ENCODE measurements at places on chromosomes 11 and 22.

- DNase-seq: no peak
Observed at GRCh38 chr11:134502153-134502550, 90.1 kb upstream of the B3GAT1 start.

- DNase-seq: peak; percentile 20
Observed at GRCh38 chr11:72421351-72421750, 13.0 kb downstream of the CLPB start.

DNA sequence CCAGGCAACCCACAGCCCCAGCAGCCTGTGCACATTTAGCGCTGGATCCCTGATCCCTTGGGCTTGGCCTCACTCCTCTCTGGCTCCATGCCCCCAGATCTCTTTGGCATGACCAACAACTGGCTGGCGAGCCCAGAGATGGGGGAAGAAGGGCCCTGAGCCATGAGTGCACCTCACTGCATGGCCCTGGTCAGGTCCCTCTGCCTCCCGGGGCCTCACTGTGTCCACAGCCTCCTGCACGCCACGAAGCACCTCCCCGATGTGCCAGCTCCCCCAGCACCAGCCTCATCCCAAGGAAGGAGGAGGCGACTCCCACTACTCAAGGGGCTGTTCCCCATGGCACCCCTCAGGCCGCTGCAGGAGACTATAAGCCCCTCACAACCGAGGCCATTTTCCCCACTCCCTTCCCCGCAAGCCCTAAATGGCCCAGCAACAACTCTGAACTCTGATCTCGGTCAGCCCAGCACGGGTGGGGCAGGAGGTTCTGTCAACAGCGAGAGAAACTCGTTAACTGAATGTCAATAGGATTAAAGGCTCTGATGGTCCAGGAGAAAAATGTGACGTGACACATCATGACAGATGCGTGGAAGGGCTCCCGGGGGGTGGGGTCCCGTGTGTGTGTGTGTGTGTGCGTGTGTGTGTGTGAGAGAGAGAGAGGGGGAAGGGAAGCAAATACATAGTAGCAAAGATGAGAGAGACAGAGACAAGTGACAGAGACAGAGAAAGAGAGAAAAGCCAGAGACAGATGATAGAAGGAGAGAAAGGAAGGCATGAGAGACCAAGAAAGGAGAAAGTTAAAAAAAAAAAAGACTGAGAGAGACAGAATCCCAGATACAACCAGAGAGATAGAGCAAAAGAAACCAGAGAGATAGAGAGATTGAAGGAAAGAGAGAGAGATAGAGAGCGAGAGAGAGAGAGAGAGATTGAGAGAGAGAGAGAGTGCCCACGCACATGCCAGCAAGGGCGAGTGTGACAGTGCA is 28.4 kb upstream of the SYT7 start:
- no peak for DNase-seq

DNA sequence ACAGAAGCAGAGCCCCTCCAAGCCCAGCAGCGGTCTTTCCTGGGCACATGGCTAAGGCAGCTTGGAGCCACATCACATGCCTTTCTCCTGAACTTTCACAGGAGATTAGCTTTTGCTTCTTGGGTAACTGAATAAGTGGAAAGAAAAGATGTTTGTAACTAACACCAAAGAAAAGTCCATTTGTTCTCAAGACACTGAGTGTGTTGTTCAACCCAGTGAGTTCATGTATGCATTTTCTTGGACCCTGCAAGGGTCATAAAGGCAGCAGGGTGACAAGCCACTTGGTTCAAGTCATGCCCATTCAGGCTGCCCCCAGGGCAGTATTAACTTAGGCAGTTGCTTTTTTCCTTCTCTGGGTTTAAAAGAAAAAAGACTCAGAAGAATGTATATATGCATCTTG is 203.4 kb downstream of the FAM76B start:
- DNase-seq: no peak
